B cell (primary cell): ENCODE measurements at places on chromosomes 2 and 18. TPM values are rescaled to one million over a fixed set of nuclear protein-coding genes. Genes with fewer than 3 reads are reported as not detected.

GRCh38 chr2:17181051-17181752 lies 337.0 kb downstream of the RAD51AP2 start:
- no peak for DNase-seq

DNA sequence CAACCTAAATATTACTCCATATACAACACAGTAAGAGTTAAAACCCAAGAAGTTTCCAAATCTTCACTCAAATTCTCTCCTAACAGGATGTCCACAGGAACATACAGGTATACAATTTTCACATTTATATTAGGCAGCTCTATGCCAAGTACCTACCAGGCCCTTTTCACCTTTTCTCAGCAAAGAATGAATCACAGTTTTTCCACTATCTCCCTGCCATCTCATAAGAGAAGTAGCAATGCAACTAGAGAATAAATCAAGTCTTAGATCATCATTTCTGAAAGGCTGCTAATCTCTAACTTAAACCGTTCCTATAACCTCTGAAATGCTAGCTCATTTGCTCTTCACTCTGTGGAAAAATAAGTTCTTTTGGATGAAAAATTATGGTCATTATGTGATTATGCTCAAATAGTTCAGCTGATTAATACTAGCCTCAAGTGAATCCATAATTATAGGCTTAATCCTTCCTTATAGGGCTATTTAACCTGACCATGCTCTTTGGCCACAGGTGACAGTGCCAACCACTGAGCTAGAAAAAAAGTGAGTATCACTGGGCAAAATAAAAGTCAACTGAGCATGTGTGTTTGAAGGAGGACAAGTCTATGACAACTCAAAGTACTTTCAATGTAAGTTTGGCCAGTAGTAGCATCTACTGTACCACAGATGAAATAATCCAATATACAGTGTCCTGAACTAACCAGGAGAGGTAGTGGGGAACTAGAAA lies 79.7 kb downstream of the COBLL1 start:
- peak; percentile 47 for DNase-seq

GRCh38 chr2:213246497-213247281 lies 37.6 kb upstream of the SPAG16 start:
- peak; percentile 64 for DNase-seq

DNA sequence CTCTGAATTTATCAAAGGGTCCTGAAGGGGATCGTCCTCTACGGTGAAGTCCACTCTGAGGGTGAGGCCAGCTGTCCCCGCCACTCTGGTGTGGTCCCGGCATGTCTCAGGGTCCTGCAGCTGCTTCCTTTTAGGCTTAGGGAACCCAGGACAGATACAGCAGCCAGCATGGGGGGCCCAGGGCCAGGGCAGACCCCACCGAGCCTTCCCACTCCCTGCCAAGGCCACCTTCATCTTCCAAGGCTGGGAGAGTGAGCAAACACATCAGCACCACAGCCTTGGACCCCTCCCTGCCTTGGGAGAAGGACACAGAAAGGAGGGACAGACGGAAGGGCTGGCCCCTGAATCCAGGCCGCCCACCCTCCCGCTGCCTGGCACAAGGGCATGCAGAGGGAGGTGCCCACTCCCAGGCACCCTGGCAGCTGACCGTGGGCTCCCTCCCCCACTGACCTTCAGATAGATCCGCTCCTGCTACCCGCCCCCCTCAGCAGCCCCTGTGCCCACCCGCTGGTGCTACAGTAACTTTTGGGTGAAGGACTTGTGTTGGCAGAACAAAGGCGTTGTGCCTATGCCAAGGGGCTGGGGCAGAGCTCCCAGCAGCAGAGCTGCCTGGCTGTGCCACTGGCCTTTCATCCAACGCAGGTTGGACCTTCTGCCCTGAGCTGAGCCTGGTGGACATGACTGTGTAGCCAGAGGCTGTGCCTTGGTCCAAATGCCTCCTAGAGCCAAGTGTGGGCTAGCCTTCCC lies 7.6 kb downstream of the CYP26B1 start:
- DNase-seq: no peak

DNA sequence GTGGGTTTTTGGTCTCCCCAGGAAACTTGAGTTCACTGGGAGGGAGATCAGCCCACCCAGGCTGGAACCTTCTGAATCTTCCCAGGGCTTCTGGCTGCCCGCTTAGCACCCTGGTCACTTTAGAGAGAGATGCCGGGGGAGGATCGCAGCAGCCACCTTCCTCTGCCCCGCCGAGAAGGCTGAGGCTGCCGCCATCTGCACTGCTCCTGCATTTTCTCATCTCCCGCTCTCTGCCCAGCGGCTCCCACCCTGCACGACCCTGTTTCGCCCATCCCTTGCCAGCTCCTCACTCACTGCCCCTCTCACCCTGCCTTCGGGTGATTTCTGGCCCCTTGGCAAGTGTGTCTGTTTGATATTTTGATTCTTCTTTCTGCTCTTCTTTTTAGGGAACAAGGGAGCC lies 82.6 kb upstream of the ATG16L1 start:
- no peak for DNase-seq

MPP4 gene
- not detected in 2 replicates for total RNA-seq

SLC5A7 gene
- not detected in 2 replicates for total RNA-seq
